ENCODE measurements at places on chromosomes 4 and X.

GRCh38 chrX:119565107-119565663 is at the start of gene STEEP1:
STEEP1 (minus strand) TSS chrX:119565409; CDS start chrX:119565355, 54 bp downstream.
- DNase-seq, result peak; percentile 79

- DNase-seq, result no peak
Observed at GRCh38 chr4:1168191-1169101, 3.9 kb downstream of the SPON2 start.

DNA sequence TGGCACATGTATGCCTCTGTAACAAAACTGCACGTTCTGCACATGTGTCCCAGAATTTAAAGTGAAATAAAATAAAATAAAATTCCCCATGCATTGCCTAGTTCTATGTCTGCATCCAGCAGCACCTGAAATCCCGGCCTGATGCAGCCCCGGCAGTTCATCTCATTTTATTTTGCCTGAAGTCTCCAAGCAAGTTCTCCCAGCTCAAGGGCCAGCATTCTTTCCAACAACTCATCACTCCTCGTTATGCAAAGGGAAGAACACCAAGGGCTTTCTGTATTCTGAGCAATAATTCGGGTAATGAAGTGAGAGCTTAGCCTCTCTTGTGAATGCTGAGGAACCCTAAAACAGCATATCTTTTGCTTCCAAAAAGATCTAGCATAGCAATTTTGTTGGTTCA is 2.7 kb downstream of the ENPP6 start:
- no peak for DNase-seq

DNA sequence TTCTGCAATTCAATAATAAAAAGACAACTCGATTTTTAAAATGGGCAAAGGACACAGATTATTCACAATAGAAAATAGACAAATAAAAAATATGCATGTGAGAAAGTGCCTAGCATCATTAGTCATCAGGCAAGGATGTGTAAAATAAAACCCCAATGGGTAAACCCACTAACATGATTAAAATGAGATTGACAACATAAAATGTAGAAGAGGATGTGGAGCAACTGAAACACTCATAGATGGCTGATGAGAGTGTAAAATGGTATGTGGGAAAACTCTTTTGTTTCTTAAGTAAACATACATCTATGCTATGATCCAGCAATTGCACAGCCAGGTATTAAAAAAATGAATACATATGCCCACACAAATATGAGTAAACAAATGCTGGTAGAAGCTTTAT is 177.6 kb downstream of the IQCM start:
- DNase-seq, result no peak

- DNase-seq, result peak; percentile 21
Observed at GRCh38 chr4:87819281-87819919, 13.4 kb upstream of the MEPE start.

GRCh38 chrX:20217271-20217670 is 49.4 kb downstream of the RPS6KA3 start:
- DNase-seq, result peak; percentile 23

DNA sequence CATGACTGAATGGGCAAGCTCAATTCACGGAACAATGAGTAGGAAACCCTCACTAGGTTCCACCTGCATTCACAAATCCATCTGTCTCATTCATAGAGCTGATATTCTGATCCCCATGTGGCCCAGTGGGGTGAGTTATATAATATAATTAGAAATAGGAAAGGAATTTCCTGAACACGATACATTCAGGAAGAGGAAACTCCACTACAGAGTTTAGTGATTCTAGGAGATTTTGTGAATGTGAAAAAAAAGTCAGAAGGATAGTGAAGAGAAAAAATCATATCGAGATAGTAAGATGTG is 471.2 kb downstream of the GASK1B start:
- no peak for DNase-seq

- DNase-seq, result peak; percentile 62
Observed at GRCh38 chr4:83639849-83640493, 104.1 kb downstream of the GPAT3 start.

DNA sequence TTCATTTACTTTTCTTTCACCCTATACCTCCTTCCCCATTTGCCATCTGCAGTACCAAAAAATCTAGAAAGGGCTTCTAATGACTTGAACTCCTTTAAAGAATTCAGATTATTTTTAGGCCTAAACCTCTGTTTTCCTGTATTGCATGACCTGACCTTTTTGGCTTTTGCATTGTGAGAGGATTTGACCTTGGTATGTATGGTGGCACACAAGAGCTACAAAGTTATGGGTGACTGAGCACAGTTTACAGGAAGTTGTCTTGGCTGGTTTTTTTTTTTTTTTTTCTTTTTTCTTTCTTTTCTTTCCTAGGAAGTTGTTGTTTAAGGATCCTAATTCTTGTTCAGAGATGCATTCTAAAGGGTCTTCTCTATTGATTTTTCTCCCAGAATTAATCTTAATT is 32.0 kb upstream of the MTMR8 start:
- DNase-seq, result no peak

DNA sequence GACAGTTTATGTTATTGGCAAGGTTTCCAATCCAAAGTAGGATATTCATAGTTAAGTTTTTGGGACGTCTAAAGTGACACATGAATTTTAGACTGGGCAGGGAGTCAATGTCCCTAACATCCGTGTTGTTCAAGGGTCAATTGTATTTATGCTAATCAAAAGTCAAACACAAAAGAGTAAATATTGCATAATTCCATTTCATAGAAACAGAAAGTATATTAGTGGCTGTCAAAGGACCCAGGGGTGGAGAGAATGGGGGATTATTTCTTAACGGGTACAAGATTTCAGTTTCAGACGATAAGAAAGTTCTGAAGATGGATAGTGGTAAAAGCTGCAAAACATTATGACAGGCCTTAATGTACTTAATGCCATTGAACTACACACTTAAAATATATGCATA is 971.8 kb upstream of the AGA start:
- no peak for DNase-seq

- no peak for DNase-seq
Observed at GRCh38 chr4:150023489-150023888, 54.8 kb upstream of the DCLK2 start.

- no peak for DNase-seq
Observed at GRCh38 chrX:153520287-153520917, 3.0 kb downstream of the ATP2B3 start.

DNA sequence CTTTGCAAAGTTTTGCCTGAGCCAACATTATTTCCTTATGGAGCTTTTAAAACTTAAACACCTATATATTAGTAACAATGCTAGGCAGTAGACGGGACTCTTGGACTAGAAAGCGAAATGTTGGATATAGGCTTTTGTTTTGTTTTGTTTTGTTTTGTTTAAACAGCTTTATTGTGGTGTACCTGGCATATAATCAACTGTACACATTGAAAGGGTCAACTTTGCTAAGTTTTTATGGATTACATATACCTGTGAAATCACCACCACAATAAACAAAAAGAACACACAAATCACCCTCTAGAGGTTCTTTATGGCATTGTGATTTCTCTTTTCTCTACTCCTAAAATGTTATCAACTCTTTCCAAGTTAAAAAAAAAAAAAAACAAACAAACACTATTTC is 184.9 kb upstream of the LNX1 start:
- no peak for DNase-seq

DNA sequence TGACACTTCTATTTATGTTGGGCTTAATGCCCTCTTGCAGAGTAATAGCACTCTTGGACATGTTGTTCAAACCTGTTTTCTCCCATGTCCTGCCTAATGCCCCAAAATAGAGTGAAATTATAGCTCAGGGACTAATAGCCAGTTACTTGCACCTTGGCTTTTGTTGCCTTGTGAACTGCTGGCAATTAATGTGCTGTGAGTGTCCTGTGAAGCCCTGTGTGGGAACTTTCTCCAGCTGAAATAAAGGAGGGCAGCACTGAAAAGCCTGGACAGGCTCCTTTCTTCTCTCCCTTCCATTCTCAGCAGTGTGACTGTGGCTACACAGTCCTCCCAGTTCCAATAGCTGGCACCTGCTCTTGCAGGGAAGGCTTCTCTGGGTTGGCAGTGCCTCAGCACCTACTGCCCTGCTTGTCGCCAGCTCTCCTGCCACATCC is 72.4 kb downstream of the DCLK2 start:
- no peak for DNase-seq

- no peak for DNase-seq
Observed at GRCh38 chr4:52057196-52057595, 6.1 kb downstream of the SPATA18 start.

- no peak for DNase-seq
Observed at GRCh38 chrX:54721424-54721823, 76.6 kb downstream of the ITIH6 start.

GRCh38 chr4:142036795-142037583 is 400.6 kb downstream of the IL15 start:
- no peak for DNase-seq

DNA sequence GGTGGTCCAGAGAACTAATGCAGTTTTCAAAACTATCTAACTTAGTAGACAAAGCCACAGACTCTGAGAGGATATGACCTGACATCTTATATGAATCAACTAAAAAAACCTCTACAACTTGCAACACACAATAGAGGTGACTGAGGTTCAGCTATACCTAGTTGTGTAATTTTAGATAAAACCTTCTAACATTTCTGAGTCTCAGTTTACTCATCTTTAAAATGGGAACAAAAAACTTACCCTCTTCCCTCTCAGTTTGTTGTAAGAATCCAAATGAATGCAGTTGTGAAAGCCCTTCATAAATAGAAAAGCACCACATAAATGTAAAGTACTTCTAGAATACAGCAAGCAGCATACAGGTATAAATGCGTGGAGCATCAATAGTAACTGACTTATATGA is 5.9 kb downstream of the SH3D19 start:
- DNase-seq, result no peak

- DNase-seq, result no peak
Observed at GRCh38 chr4:158534727-158535126, 13.0 kb downstream of the RXFP1 start.

DNA sequence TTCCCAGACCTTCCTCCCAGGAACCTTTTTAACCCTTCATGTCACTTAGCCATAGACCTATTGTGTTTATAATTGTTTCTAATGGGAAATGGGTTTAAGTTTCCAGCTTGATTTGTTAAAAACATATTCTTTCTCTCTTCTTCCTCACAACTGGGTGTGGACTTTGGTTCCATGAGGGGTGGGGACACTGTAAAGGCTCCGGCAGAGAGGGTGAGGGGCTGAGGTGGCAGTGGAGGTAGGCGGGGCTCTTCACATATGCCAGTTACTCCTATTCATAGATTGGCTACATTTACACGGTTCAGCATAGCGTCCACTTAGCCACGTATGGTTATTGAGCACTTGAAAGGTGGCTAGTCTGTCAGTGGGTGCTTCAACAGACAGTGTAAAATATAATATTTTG is 7.8 kb downstream of the INTS6L start:
- no peak for DNase-seq

- DNase-seq, result no peak
Observed at GRCh38 chr4:54780149-54780495, 122.4 kb downstream of the KIT start.

- no peak for DNase-seq
Observed at GRCh38 chr4:26217961-26218676, 102.7 kb upstream of the RBPJ start.

GRCh38 chrX:39121903-39122302 is 320.6 kb downstream of the MID1IP1 start:
- DNase-seq, result no peak

DNA sequence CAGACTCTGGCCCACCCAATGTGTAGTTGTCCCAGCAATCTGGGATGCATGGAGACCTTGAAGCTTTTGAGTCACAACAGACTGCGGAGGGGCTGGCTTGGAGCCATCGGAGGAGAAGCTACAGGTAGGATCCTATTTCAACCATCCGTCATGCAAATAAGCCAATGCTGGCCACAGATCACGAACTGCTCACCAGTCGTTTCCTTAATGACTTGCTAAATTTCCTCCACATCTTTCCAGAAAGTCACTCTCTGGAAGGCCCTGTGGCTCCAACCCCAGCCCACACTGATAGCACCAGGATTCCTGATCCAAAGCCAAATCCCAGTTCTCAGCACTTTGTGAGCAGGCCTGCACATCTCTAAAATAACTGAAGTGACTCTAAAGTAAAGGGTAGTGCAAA is 321.3 kb downstream of the RAB28 start:
- DNase-seq, result no peak

GRCh38 chr4:84235126-84235944 is 263.8 kb downstream of the NKX6-1 start:
- DNase-seq, result no peak

DNA sequence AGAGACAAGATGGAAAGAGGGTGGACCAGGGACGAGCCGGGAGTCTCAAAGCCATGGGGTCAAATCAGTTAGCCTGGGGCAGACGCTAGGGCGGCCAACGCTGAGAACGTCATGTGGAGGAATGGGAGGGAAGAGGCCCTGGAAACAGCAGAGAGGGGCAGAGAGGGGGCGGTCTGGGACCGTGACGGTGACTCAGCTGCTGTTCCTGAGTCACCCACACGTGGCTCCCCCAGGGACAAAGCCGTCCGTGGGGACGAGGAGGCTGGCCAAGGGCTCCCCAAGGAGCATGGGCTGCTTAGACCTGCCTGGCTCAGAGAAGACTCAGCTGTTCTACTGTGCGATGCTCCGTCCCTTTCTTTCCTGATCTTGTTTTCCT is 108.4 kb upstream of the LRPAP1 start:
- DNase-seq, result no peak

Data from fibroblast of the conjunctiva (primary cell).